ENCODE measurements at places on chromosomes 12 and 14.
A peak's percentile ranks its signal among the peaks of the same experiment; 100 is the strongest.

DNA sequence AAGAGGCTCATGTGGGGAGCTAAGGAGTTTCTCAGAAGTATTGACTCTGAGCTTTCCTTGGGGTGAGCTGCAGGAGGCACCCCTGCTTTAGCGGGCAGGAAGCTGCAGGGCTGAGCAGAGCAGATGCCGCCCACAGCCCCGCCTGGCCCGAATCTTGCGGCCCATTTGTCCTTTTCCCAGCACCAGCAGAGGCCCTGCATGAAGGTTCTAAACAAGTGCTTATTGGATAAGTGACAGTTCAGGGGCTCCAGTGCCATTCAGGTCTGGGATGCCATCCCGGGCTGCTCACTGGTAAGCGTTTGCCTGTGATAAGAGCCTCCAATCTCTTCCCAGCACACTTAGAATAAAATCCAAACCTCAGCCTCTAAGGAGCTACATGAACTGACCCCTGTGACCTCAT lies 11.4 kb downstream of the RILPL1 start:
- no peak for DNase-seq

GRCh38 chr12:56766535-56766934 lies 3.4 kb downstream of the HSD17B6 start:
- no peak for DNase-seq

DNA sequence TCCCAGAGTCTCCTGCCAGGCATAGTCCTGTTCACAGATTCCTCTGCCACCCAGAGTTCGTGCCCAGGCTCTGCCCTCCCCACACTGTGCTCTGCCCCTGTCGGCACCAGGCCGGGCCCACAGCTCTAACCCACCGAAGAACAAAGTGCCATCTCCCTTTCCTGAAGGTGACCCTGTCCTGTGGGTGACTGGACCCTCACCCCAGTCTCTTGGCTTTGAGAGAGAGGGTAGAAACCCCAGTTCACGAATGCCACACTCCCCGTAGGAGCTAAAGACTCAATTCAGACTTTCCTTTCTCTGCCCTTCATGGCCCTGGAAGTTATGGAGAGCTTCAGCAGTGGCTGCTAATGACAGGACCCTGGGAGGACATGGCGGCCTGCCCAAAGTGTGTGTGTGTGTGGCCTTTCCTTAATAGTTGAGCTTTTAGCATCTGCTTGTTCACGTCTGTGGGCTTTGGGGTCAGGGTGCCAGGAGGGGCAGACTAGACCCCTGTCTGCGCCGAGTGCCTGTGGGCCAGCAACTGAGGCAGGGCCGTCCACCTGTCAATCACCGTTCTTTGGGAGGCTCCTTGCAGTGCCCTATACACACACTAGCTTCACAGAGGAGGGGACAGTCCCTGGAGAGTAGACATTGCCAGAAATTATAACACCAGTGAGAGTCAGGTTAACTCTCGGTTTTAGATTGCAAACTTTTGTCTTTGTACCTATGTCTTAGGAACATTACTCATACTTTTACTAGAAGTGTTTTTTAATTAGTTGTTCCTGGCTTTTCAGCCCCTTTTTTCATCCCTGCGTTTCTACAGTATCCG lies 84.6 kb upstream of the DYNC1H1 start:
- DNase-seq: no peak

GRCh38 chr12:108633534-108634248 lies at the start of gene SELPLG:
Gene SELPLG, minus strand, starts transcription at chr12:108633894. Its CDS starts 9,587 bp downstream, at chr12:108624307.
- no peak for DNase-seq

DNA sequence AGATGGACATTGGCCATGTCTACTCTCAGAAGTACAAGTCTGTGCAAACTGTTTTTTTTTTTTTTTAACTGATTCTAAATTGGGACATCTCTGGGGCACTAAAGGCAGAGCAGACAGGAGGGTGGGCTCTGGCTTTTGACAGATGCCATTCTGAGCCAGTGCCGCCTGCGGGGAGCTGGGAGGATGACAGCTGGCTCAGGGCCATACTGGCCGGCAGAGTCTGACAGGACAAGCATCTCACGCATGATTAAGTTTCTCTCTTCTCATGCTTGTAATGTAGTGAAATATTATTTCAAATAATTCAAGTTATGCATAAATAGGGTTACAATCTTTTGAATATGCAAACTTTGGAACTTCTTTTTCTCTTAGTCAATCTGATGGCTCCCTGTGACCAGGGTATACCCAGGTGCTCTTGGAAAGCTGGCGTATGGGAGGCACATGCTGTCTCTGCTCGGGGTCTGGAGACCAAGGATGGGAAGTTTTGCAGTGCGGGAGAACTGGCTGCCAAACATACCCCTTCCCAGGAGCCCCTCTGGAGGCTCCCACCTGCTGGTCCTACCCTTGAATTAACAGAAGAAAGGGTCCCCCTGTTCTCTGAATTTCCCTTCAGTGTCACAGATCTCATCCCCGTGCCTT lies 7.6 kb downstream of the CDCA4 start:
- no peak for DNase-seq

DNA sequence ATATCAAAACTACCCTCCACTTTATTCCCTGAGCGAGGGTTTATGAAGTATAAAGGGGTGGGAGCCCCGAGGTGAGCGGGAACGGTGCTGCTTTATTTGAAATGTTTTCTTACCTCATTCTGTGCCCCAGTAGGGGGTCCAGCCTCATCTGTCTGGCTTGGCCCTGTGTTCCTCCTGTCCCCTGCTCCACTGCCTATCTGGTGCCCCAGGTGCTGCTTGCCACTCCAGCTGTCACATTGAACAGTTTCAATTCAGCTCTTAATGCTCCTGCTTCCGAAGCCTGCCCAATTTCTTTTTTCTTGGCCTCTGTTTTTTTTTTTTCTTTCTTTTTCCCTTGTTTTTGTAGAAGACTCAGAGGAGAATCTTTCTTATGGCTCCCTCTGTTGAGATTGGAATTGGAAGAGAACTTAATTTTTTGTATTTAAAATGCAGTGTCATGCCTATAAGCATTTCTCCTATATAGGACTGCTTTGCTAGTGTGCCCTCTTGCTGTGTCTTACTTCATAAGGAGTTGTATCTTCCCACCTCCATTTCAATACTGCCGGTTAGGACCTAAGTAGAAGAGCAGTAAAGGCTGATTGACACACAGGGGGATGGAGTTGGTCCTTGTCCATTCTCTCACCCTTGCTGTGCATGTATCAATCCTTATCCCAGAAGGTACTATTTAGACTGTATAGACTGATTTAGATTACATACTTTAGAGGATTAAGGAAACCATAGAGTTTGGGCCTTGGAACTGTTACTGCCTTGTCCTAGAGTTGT lies 2.3 kb downstream of the ATXN7L3B start:
- DNase-seq: no peak

- DNase-seq: no peak
Observed at GRCh38 chr12:2372735-2373134, 319.9 kb downstream of the CACNA1C start.

DNA sequence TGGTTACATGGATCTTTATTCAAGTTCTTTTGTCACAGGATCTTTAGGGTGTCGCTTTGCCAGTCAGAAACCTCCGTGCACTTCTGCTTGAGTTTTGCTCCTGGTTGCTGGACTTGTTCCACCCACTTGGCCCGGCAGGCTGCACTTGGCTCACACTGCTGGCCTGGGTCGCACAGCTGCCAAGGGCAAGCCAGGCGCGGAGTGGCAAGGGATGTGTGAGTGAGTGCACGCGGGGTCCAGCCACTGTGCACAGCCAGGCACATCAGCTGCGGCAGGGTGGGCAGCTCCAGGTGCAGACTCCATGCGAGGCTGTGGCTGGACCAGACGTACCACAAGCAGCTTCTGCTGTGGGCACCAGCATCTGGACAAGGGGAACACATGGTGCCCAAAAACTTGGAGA lies 76.6 kb downstream of the DERA start:
- DNase-seq: no peak

GRCh38 chr12:112309797-112310196 lies 72.4 kb downstream of the HECTD4 start:
- no peak for DNase-seq

DNA sequence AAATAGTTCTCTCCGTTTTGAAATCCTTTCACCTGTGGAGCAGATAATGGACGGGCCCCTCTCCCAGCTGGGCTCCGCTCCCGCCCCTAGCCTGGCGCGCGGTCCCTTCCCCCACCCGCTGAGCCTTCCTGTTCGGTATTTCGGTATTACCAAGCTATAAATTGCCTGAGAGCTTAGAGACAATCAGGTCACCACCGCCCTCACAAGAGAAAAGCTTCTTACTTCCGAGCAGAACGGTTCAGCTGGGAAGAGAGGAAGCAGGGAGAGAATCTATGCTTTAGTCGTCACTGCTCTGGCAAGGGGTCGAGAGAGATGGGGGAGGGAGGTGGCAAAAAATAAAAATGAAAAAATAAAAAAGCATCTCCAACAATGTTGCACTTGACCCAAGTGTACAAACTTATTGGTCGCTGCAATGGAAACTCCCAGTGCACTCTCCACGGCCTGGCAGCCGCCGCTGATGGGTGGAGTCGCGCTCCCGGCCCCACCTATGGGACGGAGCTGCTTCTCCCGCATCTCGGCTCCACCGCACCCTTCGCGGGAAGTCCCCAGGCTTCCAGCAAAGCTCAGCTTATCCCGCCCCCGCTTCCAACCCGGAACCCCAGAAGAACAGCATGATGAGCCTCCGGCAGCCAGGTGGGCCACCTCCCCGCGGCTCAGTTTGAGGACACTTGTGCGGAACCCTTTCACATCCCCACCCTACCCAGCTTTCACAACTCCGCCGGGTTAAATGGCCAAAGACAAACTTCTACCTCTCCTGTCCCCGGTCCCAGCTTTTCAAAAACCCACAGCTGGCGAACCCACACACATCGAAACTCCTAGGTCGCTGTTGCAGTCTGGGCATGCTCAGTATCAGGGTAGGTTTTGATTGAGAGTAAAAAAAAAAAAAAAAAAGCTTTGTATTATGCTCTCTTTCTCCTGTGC lies 832 bp upstream of the SYT1 start:
- DNase-seq: peak; percentile 32

- peak; percentile 100 for DNase-seq
Observed at GRCh38 chr14:57493467-57494181, at the start of gene CCDC198. Gene CCDC198, minus strand, starts transcription at chr14:57493857. Its CDS starts 142 bp downstream, at chr14:57493715.

- peak; percentile 50 for DNase-seq
Observed at GRCh38 chr12:75747572-75748021, 236.2 kb upstream of the KRR1 start.

DNA sequence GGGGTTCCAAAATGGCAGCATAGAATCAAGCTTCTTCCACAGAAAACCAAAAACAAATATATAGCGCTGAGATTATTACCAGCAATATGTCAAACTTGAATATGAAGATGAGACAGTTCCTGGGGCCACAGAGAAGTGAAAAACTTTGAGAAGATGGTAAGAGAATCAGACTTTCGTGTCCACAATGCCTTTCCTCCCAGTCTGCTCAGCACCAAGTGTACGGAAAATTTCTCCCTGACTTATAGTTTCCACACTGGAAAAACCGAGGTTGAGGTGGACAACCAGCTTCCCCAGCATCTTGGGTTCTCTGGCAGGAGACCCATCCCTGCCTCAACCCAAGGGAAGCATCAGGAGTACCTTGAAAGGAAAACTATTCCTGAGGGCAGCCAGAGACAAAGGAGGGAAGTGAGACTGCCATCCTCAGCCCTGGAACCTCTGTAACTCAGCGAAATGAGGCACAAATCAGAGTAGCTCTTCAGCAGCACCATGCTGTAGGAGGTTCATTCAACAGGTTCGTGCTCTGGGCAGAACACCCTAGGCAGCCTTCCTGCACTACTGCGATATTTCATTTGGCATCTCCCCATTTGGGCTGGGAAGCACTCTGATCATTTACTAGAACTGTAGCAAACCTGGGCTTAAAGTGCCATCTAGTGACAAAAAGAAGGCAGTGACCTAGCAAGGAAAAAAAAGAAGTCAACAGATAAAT lies 52.4 kb upstream of the CAPRIN2 start:
- DNase-seq: peak; percentile 58

GRCh38 chr14:64763801-64764621 lies 59.8 kb downstream of the PLEKHG3 start:
- DNase-seq: no peak

- no peak for DNase-seq
Observed at GRCh38 chr14:93804654-93805053, 16.4 kb upstream of the PRIMA1 start.

DNA sequence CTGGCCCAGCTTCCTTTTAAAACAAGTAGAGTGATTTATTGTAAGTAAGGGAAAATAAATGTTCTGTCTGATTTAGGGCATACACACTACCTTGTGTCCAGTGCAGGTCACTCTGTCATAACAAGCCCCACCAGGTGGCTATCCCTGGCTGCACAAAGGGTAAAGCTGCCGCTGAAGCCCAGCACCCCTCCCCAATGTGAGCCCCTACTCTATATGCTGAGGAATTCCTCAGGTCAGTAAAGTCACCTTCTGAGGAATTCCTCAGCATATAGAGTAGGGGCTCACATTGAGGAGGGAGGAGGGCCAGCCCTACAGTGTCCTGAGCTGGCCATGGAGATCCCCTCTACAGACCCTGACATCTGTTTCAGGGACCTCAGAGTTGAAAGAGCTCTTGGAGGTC lies 67.2 kb downstream of the TBC1D30 start:
- DNase-seq: no peak

DNA sequence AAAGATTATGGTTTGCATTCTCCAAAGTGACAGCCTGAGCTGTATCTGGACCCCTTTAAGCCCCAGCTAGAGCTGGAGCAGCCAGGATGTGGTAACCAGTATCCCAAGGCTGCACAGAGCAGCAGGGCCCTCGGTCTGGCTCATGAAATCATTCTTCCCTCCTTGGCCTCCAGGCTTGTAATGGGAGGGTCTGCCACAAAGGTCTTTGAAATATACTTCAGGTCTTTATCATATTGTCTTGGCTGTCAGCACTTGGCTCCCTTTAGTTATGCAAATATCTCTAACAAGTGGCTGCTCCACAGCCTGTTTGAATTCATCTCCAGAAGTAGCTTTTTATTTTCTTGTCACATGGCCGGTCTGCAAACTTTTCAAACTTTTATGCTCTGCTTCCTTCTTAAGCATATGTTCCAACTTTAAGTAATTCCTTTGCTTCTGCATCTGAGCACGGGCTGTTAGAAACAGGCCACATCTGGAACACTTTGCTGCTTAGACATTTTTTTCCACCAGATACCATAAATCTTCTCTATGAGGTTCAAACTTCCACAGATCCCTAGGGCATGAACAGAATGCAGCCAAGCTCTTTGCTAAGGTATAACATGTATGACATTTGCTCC lies 663.4 kb upstream of the MIS18BP1 start:
- no peak for DNase-seq

GRCh38 chr14:77000340-77001270 lies 27.9 kb downstream of the IRF2BPL start:
- DNase-seq: peak; percentile 16

DNA sequence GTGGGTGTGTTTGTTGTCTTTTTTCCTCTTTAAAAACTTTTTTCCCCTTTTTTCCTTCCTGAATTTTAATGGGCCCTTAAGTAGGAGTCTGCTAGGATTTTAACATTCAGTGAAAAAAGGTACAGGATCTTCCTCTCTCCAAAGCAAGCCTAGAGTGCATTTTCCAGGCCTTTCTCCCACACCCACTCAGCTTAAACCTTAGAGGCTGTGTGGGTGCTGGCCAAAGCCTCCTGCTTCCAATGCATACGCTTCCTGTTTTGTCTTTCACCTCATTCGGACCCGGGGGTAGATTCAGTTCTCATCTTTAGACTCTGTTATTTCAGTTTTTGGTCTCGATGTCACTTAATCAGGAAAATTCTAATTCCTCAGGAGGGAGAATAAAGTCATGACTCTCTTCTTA lies 51.2 kb downstream of the TMEM30B start:
- DNase-seq: no peak

All from kidney glomerular epithelial cell (primary cell).